ENCODE measurements at places on chromosomes 5 and 9.

DNA sequence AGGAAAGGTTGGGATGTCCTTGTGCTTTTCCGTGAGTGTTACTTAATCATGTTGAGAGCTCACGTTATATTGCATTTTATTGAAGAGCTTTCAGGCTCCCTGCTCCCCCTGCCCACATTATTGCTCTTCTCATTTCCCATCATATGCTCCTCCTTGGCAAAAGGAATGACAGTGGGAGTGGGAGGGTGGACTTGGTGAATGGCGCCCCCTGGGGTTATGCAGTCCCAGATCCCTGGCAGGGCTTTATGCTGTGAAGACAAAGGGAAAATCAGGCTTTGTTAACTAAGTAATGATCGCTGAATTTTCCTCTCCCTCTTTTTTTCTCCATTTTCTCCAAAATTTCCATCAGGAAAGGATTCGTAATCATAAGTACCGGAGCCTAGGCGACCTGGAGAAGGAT lies 166.6 kb downstream of the SMARCA2 start:
- no peak for DNase-seq

GRCh38 chr5:41956943-41957342 lies 31.9 kb downstream of the FBXO4 start:
- DNase-seq, result no peak

- no peak for DNase-seq
Measured at GRCh38 chr5:100654895-100655294, 119.7 kb downstream of the FAM174A start.

DNA sequence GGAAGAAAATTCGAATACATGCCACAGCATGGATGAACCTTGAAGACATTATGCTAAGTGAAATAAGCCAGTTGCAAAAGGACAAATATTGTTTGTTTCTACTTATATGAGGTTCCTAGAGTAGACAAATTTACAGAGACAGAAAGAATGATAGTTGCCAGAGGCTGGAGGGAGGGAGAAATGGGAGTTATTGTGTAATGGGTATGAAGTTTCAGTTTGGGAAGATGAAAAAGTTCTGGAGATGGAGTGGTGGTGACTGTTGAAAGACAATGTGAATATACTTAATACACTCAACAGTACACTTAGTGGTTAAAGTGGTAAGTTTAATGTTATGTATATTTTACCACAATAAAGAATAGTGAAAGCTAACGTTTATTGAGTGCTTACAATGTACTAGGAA lies 99.6 kb upstream of the SLC44A1 start:
- DNase-seq, result peak; percentile 44

DNA sequence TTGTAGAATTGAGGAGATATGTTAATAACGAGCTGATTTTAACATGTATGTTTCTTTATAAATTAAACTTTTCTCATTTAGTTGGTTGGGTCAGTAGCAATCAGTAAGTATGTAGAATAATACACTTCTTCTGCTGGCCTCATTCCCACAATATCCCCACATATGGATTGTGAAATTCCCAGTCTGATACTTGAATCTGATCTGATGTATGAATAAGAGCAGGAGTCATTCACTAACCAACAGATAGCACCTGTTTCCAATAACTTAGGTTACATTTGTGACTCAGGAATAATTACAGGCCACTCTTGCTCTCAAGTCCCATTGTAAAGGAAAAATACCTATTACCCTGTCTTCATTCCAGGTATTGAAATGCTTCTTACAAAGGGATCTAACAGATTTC lies 23.9 kb downstream of the SLC36A1 start:
- no peak for DNase-seq

- DNase-seq, result no peak
Measured at GRCh38 chr5:158816011-158816696, 283.6 kb downstream of the EBF1 start.

DNA sequence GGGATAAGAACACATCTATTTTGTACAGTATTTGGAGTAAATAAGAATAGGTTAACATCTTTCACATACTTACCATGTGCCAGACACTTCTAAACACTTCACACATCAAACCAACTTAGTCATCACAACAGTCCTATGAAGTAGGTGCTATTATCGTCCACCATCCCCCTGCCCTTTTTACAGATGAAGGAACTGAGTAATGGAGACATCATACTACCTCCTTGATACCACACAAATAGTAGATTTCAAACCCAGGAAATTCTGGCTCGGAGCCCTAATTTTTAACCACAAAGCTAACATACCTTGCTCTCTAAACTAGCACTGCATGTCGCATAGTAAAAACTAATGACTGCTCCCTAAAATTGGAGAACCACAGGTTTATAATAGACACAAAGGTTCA lies 4.2 kb upstream of the ZNF366 start:
- no peak for DNase-seq

DNA sequence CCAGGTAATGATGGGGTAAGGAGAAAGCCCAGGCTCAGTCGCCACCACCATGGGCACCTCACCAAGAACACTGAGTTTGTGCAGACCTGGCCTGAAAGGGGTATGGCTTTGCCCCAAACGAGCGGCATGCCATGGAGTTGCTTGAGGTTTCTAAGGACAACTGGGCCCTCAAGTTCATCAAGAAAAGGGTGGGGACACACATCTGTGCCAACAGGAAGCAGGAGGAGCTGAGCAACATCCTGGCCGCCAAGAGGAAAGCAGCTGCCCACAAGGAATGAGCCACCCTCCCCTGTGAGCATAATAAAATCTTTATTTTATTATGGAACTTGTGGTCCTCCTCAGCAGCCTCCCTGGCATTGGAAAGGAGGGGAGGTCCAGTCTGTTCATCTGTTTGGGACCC lies 23.8 kb downstream of the CD14 start:
- DNase-seq, result no peak

GRCh38 chr5:171371326-171371725 lies 16.3 kb upstream of the NPM1 start:
- no peak for DNase-seq

DNA sequence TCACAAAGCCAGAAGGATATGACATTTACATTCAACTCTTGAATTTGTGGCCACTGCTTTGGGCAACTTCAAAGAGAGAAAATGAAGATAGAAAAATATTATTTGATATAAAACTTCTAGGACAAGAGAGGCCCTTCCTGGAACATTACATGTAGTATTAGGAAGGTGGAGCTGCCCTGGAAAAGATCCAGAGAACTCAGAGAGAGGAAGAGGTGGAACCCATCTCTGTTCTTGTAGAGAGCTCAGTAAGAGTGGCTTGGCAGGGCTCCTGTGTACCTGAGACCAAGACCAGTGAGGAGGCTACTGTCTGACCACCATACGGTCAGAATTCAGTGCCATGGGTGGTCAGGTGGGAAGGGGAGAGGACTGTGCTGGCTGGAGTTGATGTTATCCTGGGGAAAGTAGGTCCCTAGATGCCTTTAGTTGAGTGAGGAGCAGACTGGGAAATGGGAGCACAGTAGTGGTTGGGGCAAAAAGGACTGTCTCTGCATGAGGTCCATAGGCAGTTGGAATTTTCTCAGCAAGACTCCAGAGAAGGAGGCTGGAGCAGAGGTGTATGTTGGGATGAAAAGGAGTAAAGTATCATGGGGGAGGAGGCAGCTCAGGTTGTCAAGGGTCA lies 7.6 kb downstream of the TGFBI start:
- no peak for DNase-seq

DNA sequence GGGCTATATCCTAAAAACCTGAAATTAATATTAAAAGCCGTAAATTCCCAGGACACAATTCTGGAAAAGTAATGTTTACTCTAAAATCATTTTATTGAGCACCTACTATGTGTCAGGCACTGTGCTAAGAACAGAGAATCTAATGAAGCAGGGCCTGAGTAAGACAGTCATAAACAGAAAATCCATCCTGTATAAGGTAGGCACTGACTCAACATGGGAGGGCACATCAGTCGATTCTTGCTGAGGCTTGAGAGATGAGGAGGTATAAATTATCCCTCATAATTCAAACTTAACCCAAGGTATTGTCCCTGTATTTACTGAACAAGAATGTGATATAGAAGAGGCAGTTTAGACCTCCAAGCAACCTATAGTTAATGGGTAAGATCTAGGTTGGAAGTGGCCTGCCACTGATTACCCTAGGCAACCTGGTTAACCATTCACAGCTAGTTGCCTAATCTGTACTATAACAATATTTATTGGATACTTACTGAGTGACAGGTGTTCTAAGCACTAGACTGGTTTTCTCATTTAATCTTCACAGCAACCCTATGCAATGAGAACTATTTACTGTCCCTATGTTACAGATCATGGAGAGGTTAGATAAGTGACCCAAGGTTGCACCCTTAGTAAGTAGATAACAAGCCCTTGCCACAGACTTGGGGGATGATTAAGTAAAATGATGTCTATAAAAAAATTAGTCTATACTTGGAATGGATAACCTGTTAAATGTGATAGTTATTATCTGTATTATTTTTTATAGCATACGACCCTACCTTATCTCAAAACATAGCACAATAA lies 317.7 kb downstream of the PDE4D start:
- DNase-seq, result no peak

- DNase-seq, result no peak
Measured at GRCh38 chr9:89724659-89725058, 119.8 kb downstream of the GADD45G start.

- no peak for DNase-seq
Measured at GRCh38 chr5:167232675-167233311, 1058.7 kb upstream of the WWC1 start.

GRCh38 chr9:88060746-88061145 lies 77.5 kb downstream of the SPATA31C2 start:
- DNase-seq, result no peak

GRCh38 chr5:3341446-3342240 lies 254.0 kb upstream of the IRX1 start:
- no peak for DNase-seq

GRCh38 chr5:1497242-1497777 lies 26.4 kb downstream of the LPCAT1 start:
- DNase-seq, result no peak

DNA sequence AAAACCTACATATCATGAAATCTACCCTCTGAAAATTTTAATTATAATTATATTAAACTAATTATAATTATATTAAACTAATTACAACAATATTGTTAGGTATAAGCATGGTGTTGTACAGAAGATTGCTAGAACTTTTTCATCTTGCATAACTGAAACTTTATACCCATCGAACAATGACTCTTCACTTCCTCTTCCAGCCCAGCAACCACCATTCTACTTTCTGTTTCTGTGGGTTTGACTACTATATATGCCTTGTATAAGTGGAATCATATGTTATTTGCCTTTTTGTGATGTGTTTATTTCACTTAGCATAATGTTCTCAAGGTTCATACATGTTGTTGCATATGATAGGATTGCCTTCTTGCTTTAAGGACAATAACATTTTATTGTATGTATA lies 274.2 kb upstream of the CCNH start:
- DNase-seq, result no peak

DNA sequence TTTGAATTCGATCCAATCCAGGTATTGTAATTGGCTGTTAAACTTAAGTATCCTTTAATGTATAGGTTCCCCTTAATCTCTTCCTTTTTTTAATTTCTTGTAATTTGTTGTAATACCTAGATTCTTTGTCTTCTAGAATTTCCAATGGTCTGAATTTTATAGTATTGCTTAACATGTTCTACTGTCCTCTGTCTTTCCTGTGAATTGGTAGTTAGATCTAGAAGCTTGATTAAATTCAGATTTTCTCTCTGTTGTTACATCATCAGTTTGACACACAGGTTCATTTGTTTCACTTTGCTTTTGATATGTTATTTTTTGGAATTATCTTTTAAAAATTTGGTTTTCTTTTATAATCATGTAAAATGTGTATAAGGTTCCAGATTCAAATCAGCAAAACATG lies 13.8 kb downstream of the ZCCHC7 start:
- no peak for DNase-seq

GRCh38 chr5:115372146-115372545 lies 75.7 kb upstream of the CCDC112 start:
- DNase-seq, result no peak

- DNase-seq, result no peak
Measured at GRCh38 chr9:103627731-103628130, 466.4 kb upstream of the SMC2 start.

GRCh38 chr9:132069046-132069898 lies 10.4 kb downstream of the MED27 start:
- DNase-seq, result no peak

- DNase-seq, result no peak
Measured at GRCh38 chr5:125413496-125414274, 667.2 kb upstream of the ZNF608 start.

- DNase-seq, result no peak
Measured at GRCh38 chr5:127396490-127397155, 106.0 kb downstream of the MEGF10 start.

DNA sequence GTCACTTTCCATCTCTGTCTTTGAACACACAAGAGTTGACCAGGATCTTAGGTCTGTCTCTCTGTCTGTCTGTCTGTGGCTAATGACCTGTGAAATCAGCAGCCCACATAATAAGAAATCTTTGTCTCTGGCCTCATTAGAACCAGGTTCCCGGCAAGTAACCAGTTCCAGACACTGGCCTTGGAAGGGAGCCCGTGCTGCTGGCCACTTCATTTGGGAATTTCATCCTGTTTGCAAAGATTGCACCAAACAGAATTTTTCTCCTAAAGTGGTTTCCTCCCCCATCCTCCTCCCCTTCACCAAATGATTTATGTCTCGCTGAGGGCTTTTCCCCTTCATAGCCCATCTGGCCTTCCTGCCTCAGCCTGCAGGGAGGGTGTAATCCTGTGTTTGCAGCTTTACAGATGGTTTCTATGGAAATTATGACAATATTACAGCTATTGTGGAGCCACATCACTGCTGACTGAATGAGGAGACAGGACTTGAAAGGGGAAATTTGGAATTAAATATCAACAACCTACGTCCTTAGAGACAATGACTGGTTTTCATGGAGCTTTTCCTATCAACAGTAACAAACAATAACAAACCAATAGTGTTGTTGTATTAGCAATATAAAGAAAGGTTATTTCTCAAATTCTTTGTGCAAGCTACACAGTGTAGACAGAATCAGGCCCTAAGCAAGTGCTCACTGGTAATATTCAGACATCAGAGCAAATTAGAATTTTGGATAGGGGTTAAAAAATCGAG lies 25.7 kb downstream of the DPYSL3 start:
- DNase-seq, result no peak

DNA sequence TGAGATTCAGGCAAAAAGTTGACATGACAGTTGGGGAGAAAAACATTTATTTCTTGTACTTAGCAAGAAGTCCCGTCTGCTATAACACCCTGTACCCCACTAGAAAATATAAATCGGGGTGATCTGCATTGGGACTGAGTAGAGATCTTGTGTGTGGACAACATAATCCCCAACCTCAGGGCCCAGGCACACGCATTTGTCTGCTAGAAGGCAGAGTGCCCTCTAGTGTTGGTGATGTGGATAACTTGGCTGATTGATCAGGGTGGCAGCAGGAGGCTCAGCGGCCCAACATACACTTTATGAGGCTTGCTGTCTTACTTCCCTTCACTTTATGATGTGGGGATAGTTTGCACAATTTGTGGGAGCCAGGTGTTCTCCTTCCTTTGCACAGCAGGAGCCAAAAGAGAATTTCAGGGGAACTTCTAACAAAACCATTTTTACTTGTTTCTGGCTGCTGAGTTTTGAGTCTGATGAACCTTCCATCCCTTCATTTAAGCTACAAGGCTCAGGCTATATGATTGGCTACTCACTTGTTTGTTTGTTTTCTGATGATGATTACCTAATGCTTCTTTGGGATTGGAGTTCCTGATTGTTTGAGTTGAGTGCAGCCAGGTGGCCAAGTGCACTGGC lies 263.2 kb downstream of the DMAC1 start:
- peak; percentile 46 for DNase-seq

- DNase-seq, result no peak
Measured at GRCh38 chr5:127650022-127650421, 1.1 kb downstream of the CTXN3 start.
